NCI-H2029 (cell line): ENCODE measurements at places on chromosomes 7 and 10.
A peak's percentile ranks its signal among the peaks of the same experiment; 100 is the strongest.

GRCh38 chr7:99407872-99408378 is 472 bp downstream of the PDAP1 start:
- peak; percentile 44 for DNase-seq

DNA sequence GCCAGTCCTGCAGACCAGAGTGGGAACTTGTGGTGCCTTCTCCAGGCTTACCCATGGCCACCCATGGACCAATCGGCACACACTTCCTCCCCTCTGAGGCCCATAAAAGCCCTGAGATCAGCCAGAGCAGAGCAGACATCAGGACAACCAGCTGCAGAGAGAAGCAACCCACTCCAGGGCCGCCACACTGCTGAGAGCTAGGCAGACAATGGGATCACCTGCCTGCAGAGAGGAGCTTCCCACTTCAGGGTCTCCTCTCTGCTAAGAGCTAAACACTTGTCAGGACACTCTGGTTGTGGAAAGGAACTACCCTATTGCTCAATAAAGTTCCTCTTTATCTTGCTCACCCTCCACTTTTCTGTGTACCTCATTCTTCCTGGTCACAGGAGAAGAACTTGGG is 34.0 kb downstream of the C7orf25 start:
- peak; percentile 56 for DNase-seq

- no peak for DNase-seq
Observed at GRCh38 chr10:118621304-118621942, 26.0 kb upstream of the PRLHR start.

- DNase-seq = no peak
Observed at GRCh38 chr7:2114052-2114451, 118.7 kb downstream of the MAD1L1 start.

GRCh38 chr7:13850185-13850752 is 139.2 kb downstream of the ETV1 start:
- DNase-seq = no peak

- no peak for DNase-seq
Observed at GRCh38 chr7:31108097-31108657, 56.1 kb downstream of the ADCYAP1R1 start.

GRCh38 chr7:45609180-45609579 is 35.0 kb downstream of the ADCY1 start:
- no peak for DNase-seq

GRCh38 chr7:155455132-155455693 is 2.7 kb upstream of the EN2 start:
- no peak for DNase-seq

DNA sequence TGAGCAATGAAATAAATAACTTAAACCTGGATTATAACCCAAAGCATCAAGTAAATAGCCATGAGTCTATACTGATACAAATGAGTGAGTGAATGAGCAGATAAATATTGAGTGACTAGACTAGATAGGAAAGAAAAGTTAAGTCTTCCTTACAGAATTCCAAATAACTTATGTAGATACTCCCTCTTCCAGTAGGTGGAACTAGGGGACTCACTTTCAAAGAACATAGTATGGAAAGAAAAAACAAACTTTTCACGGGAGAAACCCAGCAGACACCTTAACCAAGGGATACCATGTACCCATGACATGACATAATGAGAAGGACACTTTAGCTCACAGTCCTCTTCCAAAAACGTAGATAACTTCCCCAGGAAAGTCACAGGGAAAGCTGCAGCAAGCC is 32.2 kb downstream of the CSGALNACT2 start:
- no peak for DNase-seq

GRCh38 chr10:118358327-118358726 is 16.2 kb upstream of the FAM204A start:
- no peak for DNase-seq

- DNase-seq = no peak
Observed at GRCh38 chr7:12291870-12292269, 80.8 kb downstream of the TMEM106B start.

DNA sequence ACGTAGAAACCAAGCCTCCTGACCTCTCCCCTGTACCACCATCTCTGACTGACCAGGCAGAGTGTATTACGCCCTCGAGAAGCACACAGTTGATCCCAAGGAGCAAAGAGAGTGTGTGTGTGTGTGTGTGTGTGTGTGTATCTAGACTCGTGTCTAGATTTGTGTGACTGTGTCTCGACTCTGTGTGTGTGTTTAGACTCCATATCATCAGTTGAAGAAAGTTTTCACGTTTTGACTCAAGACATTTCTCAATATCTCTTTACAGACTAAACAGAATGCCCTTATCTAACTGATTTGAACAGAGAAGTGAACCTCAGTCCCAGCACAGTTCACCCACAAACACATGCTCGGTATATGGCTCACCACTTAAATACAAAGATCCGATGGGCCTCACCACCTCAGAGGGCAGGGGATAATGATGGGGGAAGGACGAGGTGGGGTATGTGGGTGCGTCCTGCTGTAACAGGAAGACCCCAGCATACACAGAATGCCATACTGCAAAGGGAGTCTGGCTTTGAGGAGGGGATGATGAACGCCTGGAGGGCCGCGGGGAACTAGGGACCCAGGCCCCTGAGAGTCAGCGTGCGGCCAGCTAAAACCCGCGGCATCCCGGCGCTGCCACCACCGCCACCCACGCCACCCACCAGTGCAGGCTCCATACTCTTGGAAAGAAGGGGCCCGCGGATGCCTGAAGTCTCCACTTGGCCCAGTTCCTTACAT is 780 bp downstream of the ALDH18A1 start:
- DNase-seq = no peak

GRCh38 chr7:55508221-55509011 is 63.9 kb downstream of the VOPP1 start:
- DNase-seq = no peak

GRCh38 chr10:118481871-118482270 is 113.6 kb downstream of the PRLHR start:
- DNase-seq = no peak

DNA sequence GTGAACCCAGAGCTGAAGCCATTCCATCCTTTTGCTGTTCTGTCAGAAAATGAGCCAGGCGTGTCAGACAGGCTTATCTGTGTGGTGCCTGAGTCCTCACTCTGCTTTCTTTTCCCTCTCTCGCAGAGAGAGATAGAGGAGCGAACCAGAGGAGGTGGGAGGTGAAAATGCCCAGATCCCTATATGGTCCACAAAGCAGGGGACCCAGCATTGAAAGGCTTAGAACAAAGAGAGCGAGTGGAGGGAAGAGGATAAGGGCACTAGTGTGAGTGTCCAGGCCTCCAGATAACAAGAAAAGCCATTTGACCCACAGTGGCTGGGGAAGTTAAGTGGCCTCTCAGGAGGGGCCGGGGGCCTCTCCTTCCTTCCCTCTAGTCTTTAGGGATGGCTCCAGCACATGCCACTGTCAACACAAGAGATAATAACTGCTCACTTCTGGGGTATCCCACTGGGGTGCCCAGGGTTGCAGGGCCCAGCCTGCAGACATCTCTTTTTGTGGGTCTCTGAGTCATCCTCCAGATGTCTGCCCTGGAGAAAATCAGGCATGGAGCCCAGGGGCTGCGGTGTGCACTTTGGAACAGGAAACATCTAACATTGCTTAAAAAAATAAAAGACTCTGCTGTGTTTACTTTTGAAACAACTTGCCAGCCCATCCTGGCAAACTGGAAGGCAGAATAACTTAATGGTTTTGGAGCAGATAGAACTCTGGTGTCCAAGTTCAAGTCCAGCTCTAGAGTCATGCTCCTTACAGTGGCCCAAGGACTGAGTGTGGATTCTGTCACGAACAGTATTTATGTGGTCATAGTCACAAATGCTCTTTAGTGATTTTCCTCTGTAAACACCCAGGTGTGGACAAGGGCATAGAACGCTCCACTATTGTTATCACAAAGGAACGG is 189.5 kb downstream of the CXCL12 start:
- DNase-seq = no peak

DNA sequence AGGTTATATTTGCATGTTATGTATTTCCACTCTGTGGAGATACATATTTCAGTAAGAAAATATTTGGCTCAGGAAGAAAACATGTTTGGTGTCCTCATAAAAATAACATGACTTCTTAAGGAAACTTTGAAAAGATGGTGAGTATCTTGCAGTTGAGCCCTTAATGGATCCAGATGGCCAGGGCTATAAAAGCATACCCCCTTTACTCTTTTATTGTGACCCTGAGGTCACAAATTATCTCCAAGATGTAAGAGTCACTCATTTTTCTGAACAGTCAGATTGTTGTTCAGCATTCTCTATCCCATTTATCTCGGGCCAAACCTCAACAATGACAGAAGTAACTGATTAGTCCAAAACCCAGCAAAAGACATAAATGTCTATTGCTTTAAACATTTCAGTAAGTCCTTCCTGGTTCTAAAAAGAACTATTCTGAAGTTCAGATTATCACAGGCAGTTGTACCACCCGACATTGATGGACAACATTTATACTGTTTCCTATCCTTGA is 539.4 kb downstream of the PARD3 start:
- DNase-seq = no peak

- no peak for DNase-seq
Observed at GRCh38 chr10:66622050-66622449, 303.8 kb upstream of the LRRTM3 start.

DNA sequence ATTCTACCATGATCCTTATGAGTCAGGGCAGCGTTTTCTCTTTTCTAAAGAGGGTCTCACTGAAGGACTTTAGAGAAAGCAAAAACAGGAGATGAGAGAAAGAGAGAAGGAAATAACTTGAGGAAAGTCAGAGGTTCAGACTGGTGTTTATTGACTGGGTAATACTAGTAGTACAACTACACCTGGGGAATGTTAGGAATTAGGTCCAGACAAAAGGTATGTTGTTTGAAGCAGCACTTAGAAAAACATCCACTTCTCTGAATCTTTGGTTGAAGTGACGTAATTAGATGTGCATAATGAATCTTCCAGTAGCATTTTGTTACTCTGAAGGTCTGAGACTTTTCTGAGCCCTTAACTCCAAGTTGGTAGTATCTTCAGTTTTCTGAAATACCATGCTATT is 380.3 kb upstream of the LRGUK start:
- DNase-seq = no peak

GRCh38 chr7:101650579-101651081 is 21.5 kb upstream of the MYL10 start:
- no peak for DNase-seq

GRCh38 chr10:120436439-120437112 is 20.5 kb upstream of the PLPP4 start:
- no peak for DNase-seq

DNA sequence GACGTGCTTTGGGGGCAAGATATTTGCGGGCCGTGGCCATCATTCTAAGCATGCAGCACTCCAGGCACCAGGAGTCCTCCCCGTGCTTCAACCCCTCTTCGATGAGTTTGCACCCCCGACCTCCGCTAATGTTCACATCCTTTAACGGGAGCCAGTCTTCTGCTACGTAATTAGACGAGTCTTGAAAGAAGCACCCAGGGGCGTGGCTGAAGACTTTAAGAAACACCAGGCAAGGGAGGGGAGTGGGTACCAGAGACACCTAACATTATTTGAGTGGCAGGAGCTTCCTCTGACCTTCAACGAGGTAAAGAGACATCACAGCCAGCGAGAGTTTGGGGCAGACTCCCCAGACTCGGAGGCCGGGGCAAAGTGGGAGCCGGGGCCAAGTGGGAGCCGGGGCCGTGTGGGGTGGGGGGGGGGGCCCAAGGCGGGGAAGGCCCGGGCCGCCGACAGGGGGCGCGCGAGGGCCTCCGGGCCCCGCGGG is 31.1 kb upstream of the TOMM7 start:
- no peak for DNase-seq

DNA sequence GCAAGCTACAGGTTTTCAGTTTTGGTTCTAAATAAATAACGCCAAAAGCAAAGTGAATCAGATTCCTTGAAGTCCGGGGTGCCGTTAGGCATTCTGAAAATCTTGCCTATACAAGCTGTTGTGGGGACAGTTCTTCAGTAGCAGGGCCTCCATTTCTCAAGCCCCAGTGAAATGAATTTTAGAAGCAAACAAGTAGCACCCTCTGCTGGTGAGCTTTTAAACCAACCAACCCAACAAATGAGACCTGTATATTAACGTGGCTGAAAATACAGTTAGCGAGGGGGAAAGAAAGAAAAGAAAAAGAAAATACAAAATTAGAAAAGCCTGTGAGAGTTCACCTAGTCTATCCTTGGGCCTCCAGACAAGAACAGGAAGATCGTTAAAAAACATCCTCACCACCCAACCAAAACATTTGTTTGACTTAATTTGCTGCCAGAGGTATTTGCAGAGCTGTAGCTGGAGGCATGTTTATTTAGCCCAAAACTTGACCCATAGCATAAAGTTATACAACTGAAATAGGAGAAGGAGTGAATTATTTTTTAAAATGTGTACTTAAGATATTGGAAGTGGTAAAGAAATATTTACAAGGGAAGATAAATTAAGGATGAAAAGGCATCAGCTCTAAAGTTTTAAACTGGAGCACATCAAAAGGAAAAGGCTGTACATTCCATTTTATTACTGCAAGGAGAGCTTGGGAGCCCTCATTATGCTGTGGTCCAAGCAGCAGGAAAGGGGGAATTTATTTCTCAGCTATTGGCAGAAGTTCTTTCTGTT is 98.9 kb downstream of the DYNC1I1 start:
- DNase-seq = peak; percentile 13

DNA sequence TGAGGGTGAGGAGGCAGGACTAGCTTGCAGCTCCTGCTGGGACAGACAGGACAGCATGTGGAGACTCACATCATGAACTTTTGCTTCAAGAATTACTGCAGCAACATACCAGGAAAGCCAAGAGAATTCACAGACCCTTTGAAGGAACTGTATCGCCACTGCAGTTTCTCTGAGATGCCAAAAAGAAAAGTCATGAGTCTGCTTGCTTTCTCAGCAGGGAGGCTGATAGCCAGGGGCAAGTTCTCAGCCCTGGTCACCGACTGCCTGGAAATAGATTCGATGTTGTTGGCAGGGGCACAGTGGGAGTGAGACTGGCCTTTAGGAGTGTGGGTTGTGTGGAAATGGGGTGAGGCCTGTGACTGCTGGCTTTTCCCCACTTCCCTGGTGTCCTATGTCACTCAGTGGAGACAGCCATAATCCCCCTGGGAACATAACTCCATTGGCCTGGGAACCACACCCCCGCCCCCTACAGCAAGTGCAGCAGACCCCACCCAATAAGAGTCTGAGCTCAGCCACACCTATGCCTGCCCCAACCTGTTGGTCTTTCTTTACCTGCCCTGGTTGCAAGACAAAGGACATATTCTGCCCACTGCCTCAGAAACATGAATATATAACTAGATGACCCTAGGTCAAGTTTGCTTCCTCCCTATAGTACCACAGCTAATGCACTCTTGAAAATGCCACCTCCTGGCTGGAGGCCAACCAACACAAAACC is 1.6 kb upstream of the SAMD9 start:
- no peak for DNase-seq

GRCh38 chr10:7053195-7053594 is 357.6 kb downstream of the SFMBT2 start:
- no peak for DNase-seq

GRCh38 chr7:146216396-146217041 is 99.9 kb downstream of the CNTNAP2 start:
- DNase-seq = no peak

DNA sequence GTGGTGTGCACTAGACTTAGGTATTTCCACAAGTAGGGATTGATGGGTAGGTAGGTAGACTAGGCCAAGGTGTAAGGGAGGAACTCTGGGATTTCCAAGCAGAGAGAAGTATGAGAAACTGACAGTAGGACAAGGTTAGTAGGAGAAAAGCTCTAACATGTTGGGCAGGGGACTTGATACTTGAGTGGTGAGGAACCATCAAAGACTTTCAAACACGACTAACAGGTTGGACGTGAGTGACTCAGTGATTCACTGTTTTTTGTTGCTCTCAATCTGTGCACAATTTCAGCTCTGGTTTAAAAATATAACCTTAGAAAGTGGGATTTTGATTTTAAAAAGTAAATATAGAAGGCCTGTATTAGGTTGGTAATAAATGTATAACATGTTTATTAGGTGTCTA is 44.4 kb downstream of the KLHDC10 start:
- DNase-seq = no peak
